ENCODE measurements at places on chromosomes 2 and 18. TPM values are rescaled to one million over a fixed set of nuclear protein-coding genes. Genes with fewer than 3 reads are reported as not detected.

SOCS6 gene
- 9.6 TPM for total RNA-seq

METTL4 gene
- total RNA-seq = 15.0 TPM

VSNL1 gene
- not detected for total RNA-seq

FBXO41 gene
- total RNA-seq = 12.0 TPM

CSRNP3 gene
- 2.4 TPM for total RNA-seq

PAX8 gene
- total RNA-seq = 1.3 TPM

DNA sequence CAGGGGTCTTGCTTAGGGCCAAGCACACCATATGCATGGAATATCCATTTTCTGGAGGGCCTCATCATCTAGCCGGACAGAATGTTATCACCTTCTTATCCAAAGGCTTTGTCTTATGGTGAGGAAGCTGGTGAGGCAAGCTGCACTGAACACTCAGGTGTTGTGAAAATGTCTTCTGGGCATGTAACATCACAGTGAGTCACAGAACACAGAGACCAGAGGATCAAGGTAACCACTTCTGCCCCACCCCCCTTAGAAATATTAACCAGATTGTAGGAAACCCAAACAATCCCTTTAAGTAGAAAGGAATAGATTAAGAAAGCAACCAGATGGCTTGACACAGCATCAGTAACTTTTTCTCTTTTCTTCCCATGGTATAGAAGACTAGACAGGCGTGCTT, 51.1 kb downstream of the MYO5B start:
- no peaks in the 10 kb centered on the region for H3K4me1 ChIP-seq
- no peaks in the 10 kb centered on the region for H3K27me3 ChIP-seq
- H3K36me3 ChIP-seq = no peaks in the 10 kb centered on the region
- H3K4me3 ChIP-seq = no peak overlapping the region
- no peak for DNase-seq
- H3K27ac ChIP-seq = no peak overlapping the region

GRCh38 chr2:125560855-125561254, 1095.1 kb upstream of the GYPC start:
- H3K4me1 ChIP-seq = no peaks in the 10 kb centered on the region
- no peaks in the 10 kb centered on the region for H3K36me3 ChIP-seq
- H3K27ac ChIP-seq = no peak overlapping the region
- no peak overlapping the region for H3K4me3 ChIP-seq
- DNase-seq = no peak

DNA sequence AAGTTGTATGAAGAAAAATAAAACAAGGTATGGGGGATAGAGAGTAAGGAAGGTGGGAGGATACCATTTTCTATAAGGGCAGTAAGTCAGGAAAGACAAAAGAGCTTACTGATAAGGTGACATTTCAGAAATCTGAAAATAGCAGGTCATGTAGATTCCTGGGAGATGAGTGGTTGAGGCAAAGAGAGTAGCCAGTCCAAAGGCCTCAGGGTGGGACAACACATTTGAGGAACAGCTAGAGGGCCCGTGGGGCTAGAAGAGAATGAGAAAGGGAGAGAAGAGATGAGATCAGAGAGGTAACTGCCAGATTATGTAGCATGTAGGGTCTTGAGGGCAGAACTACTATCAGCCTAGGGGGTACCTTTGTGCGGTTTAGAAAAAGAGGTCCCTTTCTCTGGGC, 2.9 kb downstream of the CLHC1 start:
- H3K4me1 ChIP-seq = no peaks in the 10 kb centered on the region
- no peak for DNase-seq
- H3K27ac ChIP-seq = no peak overlapping the region
- peaks cover 17% of the 10 kb centered on the region for H3K36me3 ChIP-seq
- no peaks in the 10 kb centered on the region for H3K27me3 ChIP-seq

GRCh38 chr2:113005030-113005509, at the start of gene IL36A:
TSS of gene IL36A (plus strand) at chr2:113005459. CDS start at chr2:113005872, 413 bp downstream.
- no peaks in the 10 kb centered on the region for H3K36me3 ChIP-seq
- no peak for DNase-seq
- no peak within 1 kb of the TSS for H3K4me3 ChIP-seq
- 0 out of 2 replicates have a peak, but pooled peaks cover 16% of the 10 kb centered on the region for H3K27me3 ChIP-seq
- no peak within 1 kb of the TSS for H3K27ac ChIP-seq
- no peaks in the 10 kb centered on the region for H3K4me1 ChIP-seq

DNA sequence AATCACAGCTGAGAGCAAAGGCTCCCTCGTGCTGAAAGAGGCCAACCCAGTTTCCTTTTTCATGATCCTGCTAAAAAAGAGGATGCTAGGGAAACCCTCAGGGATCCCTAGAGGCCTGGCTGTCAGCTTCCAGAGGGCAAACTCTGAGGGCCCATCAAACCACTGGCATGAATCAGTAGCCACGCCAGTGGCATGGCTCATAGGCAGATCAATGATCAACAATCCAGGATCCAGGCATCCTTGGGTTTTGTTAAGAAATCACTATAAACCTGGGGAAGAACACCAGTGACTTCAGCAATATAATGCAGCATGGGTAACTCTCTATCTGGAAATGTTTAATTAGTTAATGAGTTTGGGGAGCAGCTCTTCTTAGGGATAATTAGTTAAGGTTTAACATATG, 286.5 kb downstream of the C1D start:
- no peaks in the 10 kb centered on the region for H3K36me3 ChIP-seq
- no peak for DNase-seq

GRCh38 chr2:64230540-64230939, 86.3 kb upstream of the PELI1 start:
- H3K27ac ChIP-seq = no peak overlapping the region
- no peak overlapping the region for H3K4me3 ChIP-seq
- no peak for DNase-seq
- no peaks in the 10 kb centered on the region for H3K27me3 ChIP-seq
- no peaks in the 10 kb centered on the region for H3K36me3 ChIP-seq

- H3K27me3 ChIP-seq = peaks cover 11% of the 10 kb centered on the region
- H3K4me1 ChIP-seq = no peaks in the 10 kb centered on the region
- H3K36me3 ChIP-seq = no peaks in the 10 kb centered on the region
- H3K27ac ChIP-seq = no peak overlapping the region
Observed at GRCh38 chr2:242054406-242054805, 184.9 kb downstream of the RTP5 start.

GRCh38 chr2:10819714-10820314, 7.2 kb upstream of the PDIA6 start:
- no peaks in the 10 kb centered on the region for H3K4me1 ChIP-seq
- H3K27ac ChIP-seq = no peak overlapping the region
- no peaks in the 10 kb centered on the region for H3K36me3 ChIP-seq
- H3K27me3 ChIP-seq = peaks cover 10% of the 10 kb centered on the region
- H3K4me3 ChIP-seq = no peak overlapping the region

GRCh38 chr2:117858892-117859531, 44.5 kb downstream of the DDX18 start:
- no peak for DNase-seq
- H3K4me3 ChIP-seq = no peak overlapping the region
- peaks cover 4% of the 10 kb centered on the region for H3K4me1 ChIP-seq
- no peaks in the 10 kb centered on the region for H3K36me3 ChIP-seq

- H3K27me3 ChIP-seq = no peaks in the 10 kb centered on the region
- H3K36me3 ChIP-seq = no peaks in the 10 kb centered on the region
- no peak overlapping the region for H3K4me3 ChIP-seq
- H3K4me1 ChIP-seq = peaks cover 58% of the 10 kb centered on the region
Observed at GRCh38 chr2:9236045-9236344, 29.4 kb downstream of the ASAP2 start.

DNA sequence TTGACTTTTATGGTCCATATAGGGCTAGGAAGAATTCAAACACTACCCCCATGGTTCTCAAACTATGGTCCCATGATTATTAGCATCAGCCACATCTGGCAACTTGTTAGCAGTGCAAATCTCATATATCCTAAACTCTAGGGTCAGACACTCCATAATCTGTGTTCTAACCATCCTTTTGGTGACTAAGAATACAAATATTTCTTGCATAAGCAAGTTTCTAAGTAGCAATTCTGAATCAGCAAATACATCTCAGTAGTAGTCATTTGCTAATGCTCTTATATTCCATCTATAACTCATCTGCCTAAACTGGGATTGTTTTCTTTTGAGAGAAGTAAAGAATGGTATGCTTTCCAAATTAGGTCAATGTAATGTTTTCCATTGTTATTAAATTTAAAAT, 447.3 kb downstream of the TMX3 start:
- no peak for DNase-seq
- H3K27me3 ChIP-seq = no peaks in the 10 kb centered on the region
- H3K4me1 ChIP-seq = no peaks in the 10 kb centered on the region
- no peak overlapping the region for H3K27ac ChIP-seq
- H3K4me3 ChIP-seq = no peak overlapping the region

DNA sequence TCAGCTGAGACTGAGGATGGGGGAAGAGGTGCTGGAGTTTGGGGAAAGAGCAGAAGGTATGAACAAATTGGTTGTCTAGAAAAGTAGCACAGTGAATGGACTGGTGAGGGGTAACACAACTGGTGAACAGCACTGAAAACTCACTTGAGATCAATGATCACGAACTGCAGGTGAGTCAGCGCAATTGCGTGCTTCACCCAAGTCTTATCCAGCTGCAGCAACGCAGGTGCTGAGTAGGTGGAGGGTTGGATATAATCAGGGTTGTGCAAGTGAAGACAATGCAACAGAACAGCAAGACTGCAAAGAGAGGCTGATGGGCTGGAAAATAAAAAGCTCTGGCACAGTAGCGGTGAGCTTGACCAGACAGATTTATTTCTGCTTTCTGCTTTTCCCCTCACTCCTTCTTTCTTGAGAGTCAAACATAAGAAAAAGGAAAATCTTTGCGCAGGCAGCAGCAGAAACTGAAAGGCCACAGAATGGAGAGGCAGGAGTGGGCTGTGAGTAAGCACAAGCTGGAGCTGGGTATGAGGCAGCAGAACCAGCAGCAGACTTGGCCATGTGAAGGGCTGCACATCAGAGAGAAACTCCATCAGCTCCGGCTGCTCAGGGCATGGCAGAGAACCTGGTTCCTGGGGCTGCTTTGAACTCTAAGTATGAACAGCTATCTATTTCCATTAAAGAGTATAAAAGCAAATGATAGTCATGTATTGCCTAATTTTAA, 99.4 kb upstream of the ARL5A start:
- no peak overlapping the region for H3K4me3 ChIP-seq
- no peaks in the 10 kb centered on the region for H3K36me3 ChIP-seq
- no peak overlapping the region for H3K27ac ChIP-seq
- no peak for DNase-seq
- no peaks in the 10 kb centered on the region for H3K27me3 ChIP-seq
- no peaks in the 10 kb centered on the region for H3K4me1 ChIP-seq

GRCh38 chr18:1229634-1230033, 325.0 kb downstream of the ADCYAP1 start:
- no peak overlapping the region for H3K27ac ChIP-seq
- no peak for DNase-seq
- no peaks in the 10 kb centered on the region for H3K27me3 ChIP-seq
- no peaks in the 10 kb centered on the region for H3K36me3 ChIP-seq
- no peaks in the 10 kb centered on the region for H3K4me1 ChIP-seq
- H3K4me3 ChIP-seq = no peak overlapping the region

DNA sequence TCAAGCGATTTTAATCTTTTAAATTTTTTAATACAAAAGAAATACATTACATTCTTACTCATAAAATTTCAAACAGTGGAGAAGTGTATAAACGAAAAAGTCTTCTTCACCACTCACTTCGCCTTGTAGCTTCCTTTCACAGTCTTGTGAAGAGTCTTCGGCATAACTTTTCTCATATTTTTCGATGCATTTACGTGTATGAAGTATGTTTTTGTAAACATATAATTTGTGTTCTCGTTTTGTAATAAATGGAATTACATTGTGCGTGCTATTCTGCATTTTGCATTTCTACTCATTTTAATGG, 1.1 kb downstream of the SP140L start:
- DNase-seq = no peak
- H3K27ac ChIP-seq = no peak overlapping the region

- no peak for DNase-seq
- H3K4me1 ChIP-seq = no peaks in the 10 kb centered on the region
- H3K36me3 ChIP-seq = no peaks in the 10 kb centered on the region
- H3K4me3 ChIP-seq = no peak overlapping the region
- no peak overlapping the region for H3K27ac ChIP-seq
Observed at GRCh38 chr2:21633466-21633865, 509.7 kb downstream of the TDRD15 start.

DNA sequence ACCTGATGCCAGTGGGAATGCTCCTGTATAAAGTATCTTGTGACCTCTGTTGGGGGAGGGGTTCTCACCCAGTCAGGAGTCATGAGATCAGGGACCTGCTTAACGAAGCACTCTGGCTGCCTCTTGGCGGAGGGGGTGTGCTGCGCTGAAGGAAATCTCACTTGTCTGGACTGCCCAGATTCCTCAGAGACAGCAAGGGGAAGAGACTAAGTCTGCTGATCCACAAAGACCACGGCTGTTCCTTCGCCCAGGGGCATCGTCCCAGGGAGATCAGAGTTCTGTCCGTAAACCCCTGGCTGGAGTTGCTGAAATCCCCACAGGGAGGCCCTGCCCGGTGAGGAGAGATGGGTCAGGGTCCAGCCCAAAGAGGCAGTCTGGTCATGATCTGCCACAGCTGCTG, 168.4 kb downstream of the CCBE1 start:
- no peaks in the 10 kb centered on the region for H3K4me1 ChIP-seq
- no peaks in the 10 kb centered on the region for H3K36me3 ChIP-seq

GRCh38 chr2:168253379-168253778, 6.0 kb upstream of the STK39 start:
- no peak for DNase-seq
- no peak overlapping the region for H3K4me3 ChIP-seq
- no peaks in the 10 kb centered on the region for H3K4me1 ChIP-seq
- no peaks in the 10 kb centered on the region for H3K36me3 ChIP-seq
- H3K27me3 ChIP-seq = no peaks in the 10 kb centered on the region

- no peak overlapping the region for H3K4me3 ChIP-seq
- no peak overlapping the region for H3K27ac ChIP-seq
- no peaks in the 10 kb centered on the region for H3K27me3 ChIP-seq
Observed at GRCh38 chr2:53583583-53583982, 184.0 kb upstream of the CHAC2 start.

DNA sequence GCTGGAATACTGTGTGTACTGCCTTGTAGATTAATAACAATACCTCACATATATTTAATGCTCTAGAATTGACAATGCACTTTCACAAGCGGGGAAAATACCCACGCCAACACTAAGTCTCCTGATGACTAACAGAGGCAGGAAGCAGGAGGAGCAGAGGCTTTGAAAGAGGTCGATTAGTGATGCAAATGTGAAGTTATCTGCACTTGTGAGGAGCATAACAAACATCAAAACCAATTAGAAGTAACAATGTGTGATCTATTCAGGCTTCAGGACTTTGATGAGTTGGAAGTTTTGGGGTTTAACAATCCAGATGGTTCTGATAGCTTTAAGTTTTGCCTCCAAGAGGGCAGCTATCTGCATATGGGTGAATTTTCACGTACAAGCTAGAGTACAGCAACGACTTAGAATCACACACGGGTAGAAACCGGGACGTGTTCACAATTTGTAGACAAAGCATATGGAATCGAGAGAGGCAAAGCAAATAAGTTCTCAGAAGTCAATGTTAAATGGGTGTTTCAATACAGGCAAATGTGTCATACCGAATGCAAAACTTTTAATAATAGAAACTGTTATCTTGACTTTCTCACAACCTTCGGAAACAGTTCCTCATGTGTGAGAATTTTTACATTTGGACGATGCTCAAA, 114.5 kb downstream of the METTL8 start:
- H3K4me1 ChIP-seq = no peaks in the 10 kb centered on the region
- no peak overlapping the region for H3K27ac ChIP-seq
- no peaks in the 10 kb centered on the region for H3K27me3 ChIP-seq
- no peak overlapping the region for H3K4me3 ChIP-seq
- H3K36me3 ChIP-seq = no peaks in the 10 kb centered on the region

GRCh38 chr2:71464389-71464788, 11.0 kb downstream of the DYSF start:
- H3K27ac ChIP-seq = no peak overlapping the region
- H3K27me3 ChIP-seq = no peaks in the 10 kb centered on the region
- peaks cover 39% of the 10 kb centered on the region for H3K4me1 ChIP-seq
- H3K36me3 ChIP-seq = peaks cover 10% of the 10 kb centered on the region

Data from SJCRH30 (cell line).